ENCODE measurements at places on chromosomes 3 and 15.

DNA sequence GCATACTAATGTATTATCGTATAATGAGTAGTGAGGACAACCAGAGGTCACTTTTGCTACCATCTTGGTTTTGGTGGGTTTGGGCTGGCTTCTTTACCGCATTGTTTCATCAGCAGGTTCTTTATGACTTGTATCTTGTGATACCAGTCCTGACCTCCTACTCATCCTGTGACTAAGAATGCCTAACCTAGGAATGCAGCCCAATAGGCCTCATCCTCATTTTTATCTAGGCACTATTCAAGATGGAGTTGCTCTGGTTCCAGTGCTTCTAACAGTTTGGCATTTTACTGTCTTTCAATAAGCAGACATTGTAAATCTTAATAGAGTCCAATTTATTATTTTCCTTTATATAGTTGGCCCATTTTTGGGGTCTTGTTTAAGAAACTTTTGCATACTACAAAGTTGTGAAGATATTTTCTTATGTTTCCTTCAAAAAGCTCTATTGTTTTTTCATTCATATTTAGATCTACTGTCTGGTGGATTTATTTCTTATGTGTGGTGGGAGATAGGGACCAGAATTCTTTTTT is 60.8 kb upstream of the RNU6-1 start:
- DNase-seq, result no peak

GRCh38 chr3:187519428-187519890 is 150.7 kb downstream of the SST start:
- DNase-seq, result no peak

- DNase-seq, result no peak
Observed at GRCh38 chr3:130834476-130834875, 59.4 kb upstream of the ATP2C1 start.

DNA sequence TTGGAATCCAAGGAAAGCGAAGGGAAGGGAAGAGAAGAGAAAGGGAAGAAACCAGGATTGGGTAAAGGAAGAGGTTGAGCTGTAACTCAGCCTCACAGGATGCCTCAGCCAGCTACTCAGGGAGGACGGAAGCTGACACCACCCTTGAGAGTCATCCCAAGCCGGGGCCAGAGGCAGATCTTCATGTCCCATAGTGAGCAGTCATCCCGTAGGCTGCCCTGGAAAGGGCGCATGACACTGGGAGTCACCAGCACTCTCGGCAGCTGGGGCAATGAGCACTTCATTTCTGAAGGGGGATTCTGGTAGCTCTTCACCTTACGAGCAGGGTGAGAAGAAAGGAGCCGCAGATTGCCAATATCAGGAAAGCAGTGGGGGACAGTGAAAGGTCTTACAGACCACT is 60.1 kb upstream of the PCSK6 start:
- DNase-seq, result no peak

DNA sequence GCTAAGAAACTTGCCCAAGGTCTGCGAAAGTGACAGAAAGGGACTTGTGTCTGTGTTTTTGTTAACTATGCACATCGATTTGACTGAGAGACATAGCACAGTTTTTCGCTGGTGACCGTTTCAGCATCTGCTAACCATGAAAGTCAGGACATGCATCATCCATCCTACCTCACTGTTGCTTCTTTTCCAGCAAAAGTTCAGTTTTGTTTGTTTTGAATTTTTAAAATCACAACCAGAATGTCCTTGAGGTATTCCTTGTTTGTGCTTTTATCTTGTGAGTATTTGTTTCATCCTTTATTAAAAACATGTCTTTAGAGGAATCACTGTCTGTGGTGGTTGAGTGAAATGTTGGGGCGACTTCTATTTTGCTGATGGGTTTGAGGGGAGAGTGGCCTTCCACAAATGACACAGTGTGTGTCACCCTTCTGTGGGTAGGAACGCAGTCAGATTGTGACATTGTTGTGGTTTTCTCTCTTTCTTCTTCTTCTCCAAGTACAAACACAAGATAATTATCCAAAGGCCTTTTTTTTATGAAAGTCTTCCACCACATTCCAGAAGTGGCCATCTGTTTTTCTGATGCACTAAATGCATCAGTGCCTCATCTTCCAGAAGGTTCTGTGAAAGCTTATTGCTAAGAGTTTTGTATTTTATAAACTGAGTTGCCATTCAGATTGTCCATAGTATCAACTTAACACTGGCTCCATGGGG is 214.4 kb upstream of the NR2E3 start:
- no peak for DNase-seq

DNA sequence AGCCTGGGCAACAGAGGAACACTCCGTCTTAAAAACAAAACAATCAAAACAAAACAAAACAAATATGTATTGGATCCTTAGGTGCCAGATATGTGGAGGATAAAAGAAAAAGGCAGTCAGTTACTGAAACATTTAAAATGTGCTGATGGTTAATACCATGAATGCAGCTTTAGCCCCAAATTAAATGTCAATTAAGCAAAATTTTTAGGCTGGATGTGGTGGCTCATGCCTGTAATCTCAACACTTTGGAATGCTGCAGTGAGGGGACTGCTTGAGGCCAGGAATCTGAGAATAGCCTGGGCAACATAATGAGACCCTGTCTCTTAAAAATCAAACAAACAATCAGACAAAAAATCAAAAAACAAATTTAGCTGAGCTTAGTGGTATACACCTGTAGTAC is 8.5 kb upstream of the CHMP2B start:
- DNase-seq, result no peak

- DNase-seq, result no peak
Observed at GRCh38 chr3:190495796-190496195, 18.1 kb upstream of the IL1RAP start.

DNA sequence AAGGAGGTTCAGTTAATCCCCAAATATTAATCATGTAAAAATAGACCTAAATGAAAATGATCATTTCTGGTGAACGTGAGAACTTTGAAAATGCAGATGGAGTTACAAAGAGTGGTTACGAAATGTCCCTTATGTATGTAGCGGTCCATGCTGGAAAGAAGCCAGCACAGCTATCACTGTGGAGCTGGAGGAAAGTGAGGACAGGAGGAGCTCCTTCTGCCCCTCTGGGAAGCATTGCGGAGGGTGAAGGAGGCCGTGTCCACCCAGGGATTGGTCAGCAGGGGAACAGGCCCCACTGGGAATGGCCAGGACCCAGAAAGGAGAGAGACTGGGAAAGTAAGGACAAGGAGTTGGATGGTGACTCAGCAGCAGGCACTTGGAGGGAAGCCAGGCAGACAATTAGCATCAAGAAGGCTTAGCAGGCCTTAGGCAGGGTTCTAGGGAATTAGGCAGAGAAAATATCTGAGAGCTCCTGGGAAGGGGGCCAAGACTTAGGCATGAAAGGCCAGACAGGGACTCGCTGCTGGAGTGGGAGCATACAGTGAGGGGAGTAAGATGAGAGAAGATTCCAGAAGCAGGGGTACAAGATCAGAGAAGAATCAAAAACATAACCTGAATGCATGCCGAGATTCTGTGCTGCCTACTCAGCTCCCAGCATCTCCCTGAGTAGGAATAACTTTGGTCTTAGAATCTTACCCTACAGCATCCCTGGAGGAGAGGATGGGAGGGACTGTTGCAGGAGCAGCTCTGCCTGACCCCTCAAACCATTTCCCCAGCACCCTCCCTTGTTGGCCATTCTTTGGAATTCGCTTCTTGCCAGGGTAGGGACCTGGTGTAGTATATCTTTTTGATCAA is 171.0 kb upstream of the UMPS start:
- DNase-seq, result no peak

GRCh38 chr15:25967116-25967515 is 104.0 kb upstream of the ATP10A start:
- DNase-seq, result no peak

- no peak for DNase-seq
Observed at GRCh38 chr3:196357905-196358304, 19.7 kb upstream of the TM4SF19 start.

DNA sequence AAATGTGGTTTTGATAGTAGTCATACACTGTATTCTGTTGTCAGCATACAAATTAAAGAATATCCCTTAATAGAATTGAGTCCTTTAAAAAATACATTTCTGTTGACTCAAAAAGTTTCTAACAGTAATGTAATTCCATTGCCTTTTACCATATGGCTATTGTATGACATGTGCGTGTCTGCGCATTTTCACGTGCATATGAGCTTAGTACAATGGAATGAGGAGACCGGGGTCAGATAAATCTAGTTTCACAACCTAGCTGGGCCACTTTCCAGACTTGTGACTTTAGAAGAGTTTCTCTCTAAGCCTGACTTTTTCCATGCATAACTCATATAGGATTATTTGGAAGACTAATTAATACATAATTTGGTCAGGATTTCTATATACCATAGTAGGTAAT is 38.7 kb downstream of the ZBTB38 start:
- DNase-seq, result no peak

DNA sequence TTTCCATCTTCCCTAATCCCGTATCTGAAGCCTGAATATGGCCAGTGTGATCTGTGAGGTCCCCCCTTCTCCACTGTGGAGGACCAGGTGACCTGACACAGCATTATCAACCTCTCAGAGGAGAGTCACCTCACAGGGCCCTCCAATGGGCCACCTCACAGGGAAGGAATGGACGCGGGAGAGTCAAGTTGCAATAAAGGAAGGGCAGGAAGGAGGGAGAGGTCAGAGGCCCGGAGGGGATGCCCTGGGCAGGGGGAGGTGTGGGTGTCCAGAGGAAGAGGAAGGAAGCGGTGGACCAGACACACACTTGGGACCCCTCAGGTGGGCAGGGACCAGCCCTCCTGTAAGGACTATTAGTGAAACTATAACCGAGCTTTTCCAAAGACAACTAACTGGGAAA is 14.6 kb upstream of the LRRC15 start:
- DNase-seq, result no peak

- DNase-seq, result no peak
Observed at GRCh38 chr3:6421666-6422445, 439.1 kb upstream of the GRM7 start.

DNA sequence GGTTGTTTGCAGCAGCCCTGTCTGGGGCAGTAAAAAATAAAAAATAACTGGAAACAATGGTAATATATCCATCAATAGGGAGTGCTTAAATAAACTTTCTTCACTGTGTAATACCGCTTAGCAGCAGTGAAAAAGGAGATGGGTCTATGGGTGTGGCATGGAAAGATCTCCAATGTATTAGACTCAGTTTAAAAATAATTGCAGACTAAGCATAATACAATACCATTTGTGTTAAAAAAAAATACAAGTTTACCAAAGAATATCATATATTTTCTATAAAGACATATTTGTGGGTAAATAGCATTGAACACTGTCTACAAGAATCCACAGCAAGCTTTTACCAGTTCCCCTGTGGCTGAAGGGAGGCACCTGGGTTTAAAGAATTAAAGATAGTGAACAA is 1.0 kb upstream of the ARHGEF3 start:
- no peak for DNase-seq

- no peak for DNase-seq
Observed at GRCh38 chr3:192062186-192062585, 601.2 kb downstream of the PYDC2 start.

- no peak for DNase-seq
Observed at GRCh38 chr3:50124800-50125178, 30.3 kb upstream of the SEMA3F start.

DNA sequence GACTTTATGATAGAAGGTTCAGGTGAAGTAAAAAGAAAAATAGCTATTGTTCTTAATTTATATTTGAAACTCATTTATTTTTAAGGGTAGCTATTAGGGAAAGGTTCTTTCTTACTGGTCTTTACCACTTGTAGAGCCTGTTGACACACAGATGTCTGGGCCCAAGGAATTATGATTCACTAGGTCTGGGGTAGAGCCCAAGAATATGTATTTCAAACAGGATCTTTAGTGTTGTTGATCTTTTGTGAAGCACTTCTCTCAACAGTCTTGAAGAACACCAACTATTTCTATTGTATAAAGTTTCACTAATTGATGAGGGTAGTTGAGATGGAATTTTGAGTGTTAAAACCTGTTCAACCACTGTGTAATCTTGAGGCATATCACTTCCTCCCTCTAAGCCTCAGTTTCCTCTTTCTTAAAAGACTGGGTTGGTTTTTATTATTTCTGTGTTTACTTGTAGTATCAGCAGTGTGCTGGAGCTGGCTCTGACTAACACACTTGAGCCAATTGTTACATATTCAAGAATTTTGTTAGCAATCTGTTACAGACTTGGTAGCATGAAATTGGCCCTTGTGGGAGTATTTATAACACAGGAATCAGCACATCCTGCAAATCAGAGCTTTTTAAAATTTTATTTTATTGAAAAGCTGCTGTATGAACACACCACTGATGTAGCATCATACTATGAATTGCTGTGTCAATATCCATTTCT is 155.9 kb downstream of the RBMS3 start:
- DNase-seq, result no peak

DNA sequence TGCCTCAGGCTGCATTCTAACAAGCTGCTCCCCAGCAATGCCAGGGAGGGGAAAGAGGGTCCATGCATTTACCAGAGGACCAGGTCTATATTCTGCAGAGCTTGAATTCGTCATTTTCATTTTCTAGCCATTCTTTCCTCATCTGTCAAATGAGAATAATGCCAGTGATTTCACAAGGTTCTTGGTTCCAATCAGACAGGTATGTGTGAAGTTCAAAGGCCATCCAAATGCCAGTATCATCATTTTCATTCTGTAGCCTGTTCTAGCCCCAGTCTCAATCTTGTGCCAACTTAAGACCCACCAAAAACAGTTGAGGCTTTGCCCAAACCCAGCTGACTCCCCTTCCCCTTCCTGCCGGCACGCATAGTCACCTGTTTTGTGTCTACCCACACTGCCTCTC is 112.7 kb downstream of the IQSEC1 start:
- no peak for DNase-seq

DNA sequence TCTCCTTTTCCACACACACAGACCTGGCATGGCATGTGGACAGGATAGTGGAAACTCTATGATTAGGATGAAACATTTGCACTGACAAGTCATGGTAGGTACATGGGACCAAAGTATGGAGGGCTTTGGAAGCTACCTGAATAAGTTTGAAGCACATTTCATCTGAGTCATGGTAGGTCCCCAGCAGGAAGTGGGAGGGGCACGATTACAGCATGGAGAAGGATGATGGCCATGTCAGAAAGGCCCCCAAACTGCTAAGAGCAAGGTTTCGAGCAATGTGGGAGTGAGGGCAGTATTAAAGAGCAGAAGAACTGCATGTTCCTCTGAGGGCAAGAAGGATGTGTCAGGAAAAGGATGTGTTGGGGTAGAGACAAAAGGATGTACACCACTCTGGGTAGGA is 51.5 kb upstream of the CSTA start:
- DNase-seq, result no peak

GRCh38 chr15:81569286-81570080 is 195.5 kb upstream of the TMC3 start:
- no peak for DNase-seq

DNA sequence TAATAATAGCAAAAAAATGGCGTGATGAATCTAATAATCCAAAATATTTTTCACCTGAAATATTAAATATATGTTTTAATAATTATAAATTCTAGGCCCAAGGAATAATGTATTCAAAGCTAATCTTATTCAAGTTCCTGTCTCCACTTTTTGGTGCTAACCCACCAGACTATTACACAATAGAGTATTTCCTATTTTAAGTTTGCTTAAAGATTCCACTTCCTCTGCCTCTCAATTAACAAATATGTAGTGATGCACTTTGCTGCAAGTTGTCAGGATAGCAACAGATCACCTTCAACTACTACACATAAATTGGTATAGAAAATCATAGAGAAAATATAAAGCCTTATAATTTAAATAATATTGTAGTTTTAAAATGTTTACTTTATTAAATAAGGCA is 467.5 kb downstream of the C3orf38 start:
- DNase-seq, result no peak

- DNase-seq, result no peak
Observed at GRCh38 chr15:77410701-77411618, 8.9 kb downstream of the PEAK1 start.

- no peak for DNase-seq
Observed at GRCh38 chr3:89946884-89947283, 839.5 kb downstream of the EPHA3 start.

Measured in T-cell (primary cell).